Left ventricle myocardium superior (tissue), 1 donor: ENCODE measurements at places on chromosomes 1 and 21. TPM values are rescaled to one million over a fixed set of nuclear protein-coding genes. Genes with fewer than 3 reads are reported as not detected.

- no peak for DNase-seq
Observed at GRCh38 chr21:25326181-25326580, 281.1 kb downstream of the MRPL39 start.

GRCh38 chr21:46431884-46432488, 26.7 kb upstream of the DIP2A start:
- peak; percentile 46 for DNase-seq

- no peak for DNase-seq
Observed at GRCh38 chr1:176515310-176515709, 52.3 kb downstream of the PAPPA2 start.

- DNase-seq: peak; percentile 90
Observed at GRCh38 chr1:12617901-12618660, at the start of gene DHRS3. TSS of gene DHRS3 (minus strand) at chr1:12618210. CDS start at chr1:12617348, 862 bp downstream.

Gene LYPLA2
- total RNA-seq: 28.9 TPM

DNA sequence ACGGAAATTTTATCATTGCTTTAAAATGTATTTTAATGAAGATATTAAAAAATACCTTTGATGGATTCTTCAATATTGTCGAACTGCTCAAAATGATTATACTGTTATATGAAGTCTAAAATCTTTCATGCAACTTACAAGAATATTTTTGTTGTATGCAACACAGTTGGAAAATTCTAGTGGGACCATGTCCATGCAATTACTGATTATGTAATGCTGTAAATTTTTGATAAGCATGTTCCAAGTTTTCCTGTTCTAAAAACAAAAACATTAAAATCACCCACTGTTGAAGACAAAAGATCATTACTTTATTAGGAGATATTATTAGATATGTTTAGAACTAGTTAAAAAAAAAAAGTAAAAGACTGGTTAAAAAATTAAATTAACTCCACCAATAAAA, 132.8 kb downstream of the NFIA start:
- DNase-seq: no peak

Gene OLIG2
- not detected for total RNA-seq

Gene ERICH3
- total RNA-seq: not detected

DNA sequence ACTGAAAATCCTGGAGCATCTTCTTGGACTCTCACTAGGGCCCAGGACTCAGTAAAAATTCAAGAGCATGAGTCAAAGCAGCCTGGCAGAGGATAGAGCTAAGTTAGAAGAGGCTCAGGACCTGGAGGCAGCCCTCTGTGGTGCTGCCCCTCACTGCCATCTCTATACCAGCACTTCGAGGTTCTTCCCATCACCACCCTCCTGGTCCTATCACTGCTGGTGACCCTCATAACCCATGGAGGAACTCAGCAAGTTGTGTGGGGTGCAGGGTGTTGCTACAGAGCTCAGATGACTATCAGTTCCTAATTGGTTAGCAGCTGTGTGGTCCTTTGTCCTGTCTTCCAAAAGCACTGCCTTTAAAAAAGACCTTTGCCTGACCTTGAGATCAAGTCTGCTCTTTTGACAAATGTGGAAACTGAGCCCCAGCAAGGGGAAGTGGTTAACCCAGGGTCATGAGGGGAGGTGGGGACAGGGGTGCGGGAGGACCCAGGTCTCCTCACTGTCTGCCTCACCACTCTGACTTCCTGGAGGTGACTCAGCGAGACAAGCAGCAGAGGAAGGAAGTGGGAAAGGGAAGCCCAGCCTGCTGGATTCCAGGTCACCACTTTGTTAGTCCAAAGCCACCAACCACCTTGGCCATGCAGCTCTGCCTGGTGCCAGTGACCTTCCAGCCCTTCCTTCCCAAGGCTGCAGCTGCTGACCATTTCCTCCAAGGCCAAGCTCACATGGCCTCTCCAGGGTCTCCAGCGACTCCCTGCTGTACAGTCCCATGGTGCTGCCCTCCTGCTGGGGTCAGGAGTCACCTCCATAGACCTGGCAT, 199.4 kb upstream of the EDN2 start:
- no peak for DNase-seq

DNA sequence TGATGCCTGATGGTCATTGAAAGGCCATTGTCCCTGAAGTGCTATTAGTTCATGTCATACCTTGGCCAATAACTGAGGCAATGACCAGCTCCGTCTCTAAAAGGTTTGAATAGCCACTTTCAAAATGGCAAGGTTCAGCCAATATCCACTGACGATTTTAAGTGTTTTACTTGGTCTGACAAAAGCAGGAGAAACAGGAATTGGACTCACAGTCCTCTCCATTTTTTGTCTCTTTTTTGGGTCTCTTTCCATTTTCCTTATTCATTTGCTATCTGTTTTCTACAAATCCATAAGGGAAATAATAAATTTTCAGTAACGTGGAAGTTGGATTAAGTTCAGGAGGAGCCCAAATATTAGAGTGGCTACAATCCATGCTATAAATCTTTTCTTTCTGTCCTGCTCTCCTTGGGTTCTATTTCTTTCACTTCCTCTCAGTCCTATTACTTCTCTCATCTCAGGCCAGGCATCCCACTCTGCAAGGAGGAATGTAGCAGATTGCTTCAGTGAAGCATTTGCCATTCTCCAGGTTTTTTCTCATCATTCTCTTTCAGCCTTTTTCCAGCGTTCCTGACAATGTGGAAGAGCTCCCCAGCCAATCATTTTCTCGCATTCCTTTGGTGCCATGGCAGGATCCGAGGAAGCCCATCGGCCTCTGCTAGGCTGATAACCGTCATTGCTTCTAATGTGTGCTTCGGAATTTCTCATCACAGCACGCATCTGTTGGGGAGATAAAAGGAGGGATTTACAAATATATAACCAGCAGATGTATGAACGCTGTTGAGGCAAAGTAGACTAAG, 414.5 kb downstream of the ADGRL2 start:
- no peak for DNase-seq
